Fibroblast of skin of right quadriceps (primary cell): ENCODE measurements at places on chromosomes 3 and 15.

GRCh38 chr3:197471221-197472010, 84.4 kb downstream of the BDH1 start:
- no peak for DNase-seq

DNA sequence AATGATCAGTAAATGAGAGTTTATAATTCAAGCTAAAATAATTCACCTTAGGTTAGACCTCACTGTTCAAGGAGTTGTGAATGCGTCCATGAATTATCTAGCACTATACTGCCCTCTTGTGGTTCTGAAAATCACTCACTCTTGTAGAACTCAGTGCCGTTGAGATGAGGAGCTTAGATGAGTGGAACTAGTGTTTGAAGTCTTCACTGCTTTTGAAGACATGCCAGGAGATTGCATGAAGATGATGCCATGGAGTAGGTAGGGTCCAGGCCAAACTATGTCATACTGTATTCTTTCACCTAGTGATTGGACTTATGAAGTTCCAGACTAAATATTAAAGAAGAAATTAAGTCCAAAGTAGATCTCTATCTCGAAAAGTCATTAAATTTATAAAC, 28.8 kb downstream of the LYSMD4 start:
- peak; percentile 85 for DNase-seq

GRCh38 chr3:50136714-50137405, 18.3 kb upstream of the SEMA3F start:
- no peak for DNase-seq

- peak; percentile 91 for DNase-seq
Observed at GRCh38 chr15:34239151-34239808, 14.5 kb downstream of the EMC4 start.

GRCh38 chr3:153840487-153840886, 280.7 kb upstream of the ARHGEF26 start:
- DNase-seq = no peak

- no peak for DNase-seq
Observed at GRCh38 chr3:5799398-5799797, 611.9 kb downstream of the EDEM1 start.

DNA sequence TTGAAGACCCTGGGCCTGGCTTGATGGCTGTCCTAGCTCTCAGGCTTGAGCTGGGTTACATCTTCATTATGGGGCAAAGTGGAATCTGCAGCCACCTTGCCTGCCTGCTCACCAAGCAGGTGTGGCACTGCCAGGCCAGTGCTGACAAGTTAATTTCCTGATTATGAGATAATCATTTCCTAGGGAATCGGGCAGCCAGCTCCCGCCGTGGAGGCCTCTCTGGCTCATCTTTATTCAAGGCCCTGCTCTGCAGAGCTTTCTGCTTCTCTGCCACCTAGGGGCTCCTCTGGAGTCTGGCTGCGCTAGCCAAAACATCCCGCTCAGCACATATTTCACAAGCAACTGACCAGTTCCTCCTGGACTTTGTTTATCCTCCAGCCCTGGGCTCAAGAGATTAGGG, 9.9 kb downstream of the LOXL1 start:
- no peak for DNase-seq

GRCh38 chr15:40436116-40436891, 4.4 kb upstream of the BAHD1 start:
- no peak for DNase-seq

DNA sequence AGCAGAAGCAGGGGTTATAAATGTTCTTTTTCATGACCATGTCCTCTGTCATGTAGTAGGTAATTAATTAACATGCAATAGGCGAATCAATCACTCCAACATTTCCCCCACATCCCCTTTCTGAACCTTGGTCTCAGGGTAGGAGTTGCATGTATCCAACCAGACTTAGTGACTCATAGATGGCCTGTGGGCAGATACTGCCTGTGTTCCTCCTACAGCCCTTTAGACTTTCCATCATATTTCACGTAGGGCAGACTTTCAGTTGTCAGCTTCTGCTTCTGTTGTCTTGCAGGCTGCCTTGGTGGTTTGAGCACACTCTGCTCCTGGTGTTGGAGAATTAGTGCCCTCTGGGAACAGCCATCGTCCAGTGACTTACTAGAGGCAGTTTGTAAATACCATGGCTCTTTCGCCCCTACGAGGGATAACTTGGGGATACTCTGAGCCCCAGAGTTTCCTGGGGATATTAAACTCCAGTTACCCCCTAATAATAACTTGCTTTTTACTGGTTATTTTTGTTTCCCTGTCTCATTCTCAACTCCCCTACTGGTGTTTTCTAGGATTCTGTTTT, 244.4 kb downstream of the EDEM1 start:
- DNase-seq = no peak

DNA sequence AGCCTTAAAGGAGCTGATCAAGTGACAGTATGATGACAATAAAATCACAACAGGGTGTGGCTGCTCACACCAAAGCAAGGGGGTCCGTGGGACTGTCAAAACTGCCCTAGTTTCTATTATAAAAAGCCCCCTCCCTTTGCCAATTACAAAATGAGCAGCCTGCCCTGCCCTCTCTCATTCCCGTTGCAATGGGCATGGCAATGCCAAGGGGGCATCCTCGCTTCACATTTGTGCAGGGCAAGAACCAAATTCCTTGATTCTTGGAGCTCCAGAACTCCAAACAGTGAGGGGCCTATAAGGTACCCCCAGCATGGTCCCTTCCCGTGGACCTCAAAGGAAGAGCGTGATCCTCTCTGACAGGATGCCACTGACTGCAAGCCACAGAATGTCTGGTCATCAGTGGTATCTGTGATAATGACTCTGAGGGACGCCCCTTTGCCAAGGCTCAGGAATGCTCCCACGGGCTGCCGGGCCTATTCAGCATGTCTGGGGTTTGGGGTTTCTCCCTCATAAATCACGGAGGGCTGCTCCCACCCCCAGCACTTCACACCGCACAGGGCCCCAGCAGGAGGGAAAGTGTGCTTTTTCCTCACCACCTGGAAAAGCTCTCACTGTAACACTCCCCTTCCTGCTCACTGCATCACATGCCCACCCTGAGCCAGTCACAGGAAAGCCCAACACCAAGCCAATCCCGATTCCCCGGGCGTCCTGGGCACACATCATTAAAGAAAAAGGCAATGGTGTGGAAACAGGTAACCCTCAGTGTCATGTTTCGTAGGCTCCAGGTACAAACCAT, 105.1 kb upstream of the TRPM1 start:
- no peak for DNase-seq

DNA sequence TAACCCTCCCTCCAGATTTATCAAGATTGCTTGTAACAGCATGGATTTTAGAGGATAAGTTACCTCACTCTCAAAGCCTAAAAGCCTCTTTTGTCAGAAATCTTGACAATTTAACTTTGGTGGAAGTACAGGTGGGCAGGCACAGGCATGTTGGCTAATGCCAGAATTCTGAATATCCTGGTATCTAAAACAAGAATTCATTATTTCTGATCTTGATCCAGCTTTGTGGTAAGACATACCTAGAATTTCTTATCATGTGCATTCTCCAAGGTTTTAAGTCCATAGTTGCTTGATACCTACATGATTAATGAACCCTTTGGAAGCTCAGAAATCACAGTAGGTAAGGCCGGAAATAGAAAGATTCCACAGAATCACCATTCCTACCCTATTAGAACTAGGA, 109.9 kb upstream of the TTC14 start:
- no peak for DNase-seq

DNA sequence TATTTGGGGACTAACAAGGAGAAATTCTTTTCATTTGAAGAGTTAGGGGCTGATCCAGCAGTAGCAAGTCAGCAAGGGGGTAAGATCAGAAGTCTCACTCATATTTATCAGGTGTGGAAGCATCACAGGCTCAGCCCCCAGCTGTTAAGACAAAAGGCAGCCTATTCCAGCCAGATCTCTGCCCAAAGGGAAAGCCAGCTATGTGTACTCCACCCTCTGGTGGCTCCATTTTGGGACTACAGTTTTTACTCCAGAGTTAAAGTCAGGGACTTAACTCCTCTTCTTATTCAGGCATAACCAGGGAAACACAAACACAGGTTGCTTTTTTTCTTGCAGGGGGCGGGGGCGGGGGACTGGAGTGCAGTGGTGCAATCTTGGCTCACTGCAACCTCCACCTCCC, 19.2 kb downstream of the UBP1 start:
- no peak for DNase-seq

DNA sequence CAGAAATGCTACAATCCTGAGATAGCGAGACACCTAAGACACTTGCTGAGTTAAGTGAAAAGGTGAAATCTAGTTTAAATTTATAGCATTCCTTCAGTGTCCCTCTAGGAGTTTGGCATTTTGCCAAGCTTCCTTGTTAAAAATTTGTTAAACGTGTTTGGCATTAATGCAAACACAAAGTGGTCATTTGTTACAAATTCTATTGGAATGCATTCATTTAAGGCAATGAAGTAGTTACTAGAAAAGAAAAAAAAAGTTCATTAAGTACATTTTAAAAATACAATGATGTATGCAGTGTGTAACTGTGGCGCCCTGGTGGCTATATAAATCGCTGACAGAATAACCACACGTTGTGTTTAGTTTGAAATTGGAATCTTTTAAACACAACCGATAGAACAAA, 31.3 kb upstream of the WNT5A start:
- DNase-seq = peak; percentile 81

GRCh38 chr15:92937901-92938300, 37.8 kb downstream of the CHD2 start:
- no peak for DNase-seq

- DNase-seq = no peak
Observed at GRCh38 chr3:144235489-144235888, 263.9 kb downstream of the DIPK2A start.

DNA sequence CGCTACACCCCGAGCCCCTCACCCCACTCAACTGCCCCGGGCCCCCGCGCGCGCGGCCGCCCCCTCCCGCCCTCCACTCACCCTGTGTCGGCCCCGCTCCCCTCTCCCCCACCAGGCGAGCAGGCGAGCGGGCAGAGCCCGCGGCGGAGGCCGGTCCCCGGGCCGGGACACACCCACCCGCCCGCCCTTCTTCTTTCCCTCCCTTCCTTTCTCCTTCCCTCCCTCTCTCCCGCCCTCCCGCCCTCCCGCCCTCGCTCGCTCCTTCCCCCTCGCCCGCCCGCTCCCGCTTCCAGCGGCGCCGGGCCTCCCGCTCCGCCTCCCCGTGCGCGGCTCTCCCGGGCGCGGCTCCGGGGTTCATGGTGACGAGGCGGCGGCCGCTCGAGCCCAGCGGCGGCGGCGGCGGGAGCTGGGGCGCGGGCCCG, at the start of gene CTDSPL:
TSS of gene CTDSPL (plus strand) at position 261 of the 422 bp plus-strand sequence. CDS start 320 bp downstream, outside the sequence.
- peak; percentile 62 for DNase-seq

DNA sequence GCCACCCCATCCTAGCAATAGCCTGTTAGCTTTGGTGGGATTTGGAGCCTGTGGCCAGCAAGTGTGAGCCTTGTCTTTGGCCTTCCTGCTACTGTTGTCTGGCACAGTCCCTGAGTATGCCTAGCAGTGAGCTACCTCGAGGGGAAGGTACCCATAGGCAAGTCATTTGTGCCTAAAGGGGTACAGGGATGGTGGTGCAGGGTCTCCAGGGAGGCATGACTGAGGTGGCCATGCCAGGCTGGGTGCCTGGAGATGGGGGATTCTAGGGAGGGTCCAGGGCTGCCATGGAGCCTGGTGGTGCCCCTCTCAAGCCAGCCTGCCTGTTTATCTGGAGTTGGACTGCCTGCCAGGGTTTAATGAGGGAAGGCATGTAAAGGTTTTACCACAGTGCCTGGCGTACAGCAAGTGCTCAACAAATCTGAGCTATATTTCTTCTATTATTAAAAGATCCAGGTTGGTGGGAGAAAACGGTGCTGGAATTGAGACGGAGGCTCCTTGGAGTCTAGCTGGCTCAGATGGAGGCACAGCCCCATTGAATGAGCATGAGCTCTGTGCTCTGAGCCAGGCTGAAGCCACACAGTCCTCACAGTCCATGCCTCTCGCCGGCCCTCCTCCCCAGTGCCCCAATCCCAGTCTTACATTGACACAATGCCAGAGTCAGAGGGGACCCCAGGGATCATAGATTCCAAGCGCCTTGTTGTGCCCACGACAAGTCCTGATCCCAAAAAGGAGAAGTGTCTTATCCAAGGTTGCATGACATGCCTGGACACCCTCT, 76.2 kb downstream of the CORO2B start:
- DNase-seq = no peak

- DNase-seq = peak; percentile 57
Observed at GRCh38 chr3:159263750-159264553, 462.1 kb downstream of the MFSD1 start.

DNA sequence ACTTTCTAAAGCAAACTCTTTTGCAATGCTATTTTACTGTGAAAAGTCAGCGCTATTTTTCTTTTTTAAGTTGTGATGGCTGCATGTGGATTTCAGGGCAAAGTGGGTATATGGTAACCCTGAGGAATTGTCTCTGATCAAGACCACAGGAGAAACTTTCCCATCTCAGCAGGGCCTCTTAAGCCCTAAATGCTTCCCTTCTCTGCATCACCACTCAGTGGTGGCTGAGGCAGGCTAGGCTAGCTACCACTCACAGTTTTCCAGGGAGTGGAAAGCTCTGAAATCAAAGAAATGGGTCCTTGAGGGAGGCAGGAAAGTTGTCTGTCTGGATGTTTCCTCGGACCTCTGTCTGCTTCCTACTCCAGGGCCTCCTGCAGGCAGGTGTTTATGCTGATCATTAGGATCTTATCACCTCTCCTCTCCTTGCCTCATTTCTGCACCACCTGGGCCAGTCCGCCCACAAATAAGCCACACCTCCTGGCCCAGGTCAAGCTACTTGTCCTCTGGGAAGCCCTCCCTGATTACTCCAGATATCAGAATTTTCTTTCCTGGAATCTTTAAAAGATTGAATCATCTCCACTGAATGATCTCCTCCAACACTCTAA, 37.0 kb downstream of the CEMIP start:
- DNase-seq = no peak

GRCh38 chr3:194705761-194706160, 20.1 kb downstream of the FAM43A start:
- no peak for DNase-seq

DNA sequence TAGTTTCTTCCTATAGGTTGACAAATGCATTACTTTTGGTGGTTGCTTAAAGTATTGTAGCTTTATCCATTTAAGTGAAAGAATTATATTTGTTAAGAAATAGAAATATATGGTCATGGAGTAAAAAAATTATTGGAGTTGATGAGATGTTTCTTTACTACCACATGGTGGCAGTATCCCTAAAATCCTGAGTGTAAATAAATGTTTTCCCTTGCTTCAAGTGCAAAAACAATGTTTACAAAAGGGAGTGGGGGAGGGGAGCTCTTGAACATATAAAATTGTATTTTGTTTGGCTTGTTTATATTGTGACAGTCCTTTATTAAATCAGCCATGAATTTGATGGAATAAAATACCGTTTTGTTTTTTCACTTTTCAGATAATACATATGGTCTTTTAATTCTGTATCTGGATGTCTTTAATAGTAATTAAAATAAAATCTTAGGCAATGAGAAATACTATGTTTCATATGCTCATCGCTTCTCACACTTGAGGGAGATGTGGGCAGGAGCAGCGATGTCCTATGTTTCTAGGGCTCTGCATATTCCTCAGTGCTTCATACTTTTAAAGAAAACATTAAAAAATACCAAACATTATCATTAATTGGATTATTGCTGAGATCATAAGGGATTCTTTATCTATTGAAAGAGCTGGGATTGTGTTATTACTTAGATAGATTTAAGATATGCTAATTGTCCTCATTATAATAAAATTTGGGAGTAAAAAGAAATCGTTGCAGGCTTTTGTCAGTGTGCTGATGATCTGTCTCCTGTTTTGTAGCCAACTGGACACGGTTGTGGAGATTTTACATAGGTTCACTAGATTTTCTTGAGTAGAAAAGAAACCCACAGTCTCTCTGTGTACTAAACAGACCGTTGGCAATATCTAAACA, 349.7 kb downstream of the TUSC7 start:
- peak; percentile 34 for DNase-seq
